HL-60 (cell line): ENCODE measurements at places on chromosomes 16 and 17.

GRCh38 chr16:85788819-85789218 lies 10.5 kb downstream of the EMC8 start:
- no peak for DNase-seq

DNA sequence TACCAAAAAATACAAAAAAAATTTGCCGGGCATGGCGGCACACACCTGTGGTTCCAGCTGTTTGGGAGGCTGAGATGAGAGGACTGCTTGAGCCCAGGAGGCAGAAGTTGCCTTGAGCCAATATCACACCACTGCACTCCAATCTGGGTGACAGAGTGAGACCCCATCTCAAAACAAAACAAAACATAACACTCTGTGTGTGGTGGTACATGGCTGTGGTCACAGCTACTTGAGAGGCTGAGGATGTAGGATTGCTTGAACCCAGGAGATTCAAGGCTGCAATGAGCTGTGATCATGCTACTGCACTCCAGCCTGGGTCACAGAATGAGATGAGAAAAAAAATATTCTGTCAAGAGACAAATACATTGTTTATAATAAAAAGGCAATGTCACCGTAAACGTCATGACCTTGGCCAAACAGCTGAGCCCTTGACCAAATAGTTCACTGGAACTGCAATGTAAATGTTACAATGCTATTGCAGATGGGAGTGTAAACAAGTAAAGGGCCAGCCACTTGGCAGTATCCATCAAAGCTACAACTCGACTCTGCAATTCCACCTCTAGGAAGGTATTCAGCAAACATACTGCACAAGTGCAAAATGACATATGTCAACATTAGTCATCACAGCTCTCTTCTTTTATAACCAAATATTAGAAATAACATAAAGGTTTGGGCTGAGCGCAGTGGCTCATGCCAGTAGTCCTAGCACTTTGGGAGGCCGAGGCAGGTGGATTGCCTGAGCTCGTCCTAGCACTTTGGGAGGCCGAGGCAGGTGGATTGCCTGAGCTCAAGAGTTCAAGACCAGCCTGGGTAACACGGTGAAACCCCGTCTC lies 16.9 kb downstream of the EARS2 start:
- no peak for DNase-seq

DNA sequence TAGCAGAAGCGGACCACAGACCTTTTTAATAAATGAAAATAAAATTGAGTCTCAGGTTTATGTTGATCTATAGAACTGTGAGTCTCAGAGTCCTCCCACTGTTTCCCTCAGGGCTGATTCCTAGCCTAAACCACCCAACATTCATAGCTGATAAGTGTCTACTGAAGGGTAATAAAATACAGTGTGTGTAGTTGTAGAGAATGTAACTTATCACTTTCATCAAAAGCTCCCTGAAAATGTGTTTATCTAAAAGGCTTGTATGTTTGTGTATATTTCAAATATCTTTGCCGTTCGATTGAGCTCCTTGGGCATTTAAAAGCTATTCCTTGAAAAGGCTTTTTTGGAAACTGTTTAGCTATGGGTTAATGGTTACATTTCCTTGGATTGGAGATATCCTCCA lies 740.3 kb upstream of the SOX9 start:
- DNase-seq = no peak

GRCh38 chr17:82804442-82805191 lies 35.2 kb downstream of the ZNF750 start:
- DNase-seq = no peak

GRCh38 chr16:82160226-82160625 lies 9.8 kb downstream of the MPHOSPH6 start:
- no peak for DNase-seq
